ENCODE measurements at places on chromosomes 12 and 14.

DNA sequence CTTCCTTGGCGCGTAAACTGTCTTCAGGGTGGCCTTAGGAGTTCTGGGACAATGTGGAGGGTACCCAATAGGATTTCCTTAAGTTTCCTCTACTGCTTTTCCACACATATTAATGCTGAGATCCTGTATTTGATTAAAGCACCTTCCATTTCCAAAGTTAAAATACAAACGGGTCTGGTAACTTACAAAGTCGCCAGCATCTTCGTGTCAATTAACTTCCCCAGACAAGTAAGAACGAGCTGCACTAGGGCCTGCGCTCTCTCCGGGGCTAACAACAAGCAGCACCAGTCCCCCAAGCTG, 130.9 kb downstream of the NDUFA12 start:
- no peak for DNase-seq

DNA sequence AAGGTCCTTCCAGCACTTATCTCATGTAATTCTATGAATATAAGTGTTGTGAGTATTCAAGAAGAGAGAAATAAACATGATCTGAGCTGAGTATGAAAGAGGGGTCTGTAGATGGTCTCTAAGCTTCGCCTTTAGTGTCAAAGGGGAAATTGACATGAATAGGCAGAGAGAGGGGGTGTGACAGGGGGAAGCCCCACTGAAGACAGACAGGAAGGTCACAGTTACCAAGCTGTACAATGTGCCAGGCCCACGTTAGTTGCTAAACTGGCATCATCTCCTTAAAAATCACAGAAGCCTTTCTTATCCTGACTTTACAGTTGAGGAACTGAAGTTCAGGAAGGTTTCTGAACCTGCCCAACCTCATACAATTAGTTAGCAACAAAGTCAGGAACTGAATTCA, 7.6 kb downstream of the ARHGEF40 start:
- DNase-seq, result no peak

DNA sequence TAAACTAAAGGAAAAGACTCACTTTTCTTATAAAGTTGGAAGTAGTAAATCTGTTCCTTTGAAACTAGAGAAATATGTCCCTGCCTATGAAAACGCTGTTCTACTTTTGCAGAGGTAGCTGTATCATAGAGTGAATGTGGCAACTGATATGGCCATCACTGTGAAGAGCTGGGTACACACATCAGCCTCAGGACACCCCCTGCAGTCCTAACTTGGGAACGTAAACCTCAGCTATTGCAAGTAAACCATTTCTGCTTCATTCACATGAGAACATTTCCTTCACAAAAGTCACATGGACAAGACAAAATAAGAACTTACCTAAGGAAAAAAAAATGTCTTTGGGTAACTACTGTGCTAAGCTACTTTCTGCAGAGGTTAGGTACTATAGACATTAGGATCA, 233.3 kb upstream of the PPFIA2 start:
- peak; percentile 60 for DNase-seq

DNA sequence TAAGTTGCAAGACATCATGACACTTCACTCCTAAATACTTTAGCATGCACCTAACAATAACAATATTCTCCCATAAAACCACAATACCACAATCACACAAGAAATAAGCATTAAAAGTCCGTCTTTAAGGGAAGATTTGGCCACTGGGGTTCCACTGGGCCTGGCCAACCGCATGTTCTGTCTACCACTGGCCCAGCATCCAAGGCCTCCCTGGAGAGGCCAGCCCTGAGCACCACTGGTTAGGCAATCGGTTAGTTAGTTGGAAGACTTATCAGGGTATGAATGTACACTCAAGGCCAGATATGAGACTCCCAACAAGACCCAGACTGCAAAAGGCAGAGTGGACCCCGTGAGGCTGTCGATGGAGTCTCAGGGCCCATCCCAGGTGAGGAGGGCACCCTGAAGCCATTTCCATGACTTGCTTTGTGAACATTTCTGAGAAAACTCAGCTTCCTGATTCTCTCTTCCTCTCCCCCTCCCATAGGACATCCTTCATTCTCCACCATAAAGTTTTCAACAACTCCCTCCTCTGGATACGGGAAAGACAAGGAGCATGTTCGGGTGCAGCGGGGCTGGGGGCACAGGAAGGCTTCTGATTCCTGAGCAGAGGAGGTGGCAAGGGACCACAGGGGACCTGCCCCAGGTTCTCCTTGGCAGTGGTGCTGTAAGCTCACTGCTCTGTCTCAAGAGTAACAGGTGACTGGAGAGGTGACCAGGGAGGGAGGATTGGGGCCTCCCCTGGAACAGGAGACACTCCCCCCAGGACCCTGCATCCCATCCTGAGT, 5.9 kb downstream of the PXN start:
- DNase-seq, result no peak

DNA sequence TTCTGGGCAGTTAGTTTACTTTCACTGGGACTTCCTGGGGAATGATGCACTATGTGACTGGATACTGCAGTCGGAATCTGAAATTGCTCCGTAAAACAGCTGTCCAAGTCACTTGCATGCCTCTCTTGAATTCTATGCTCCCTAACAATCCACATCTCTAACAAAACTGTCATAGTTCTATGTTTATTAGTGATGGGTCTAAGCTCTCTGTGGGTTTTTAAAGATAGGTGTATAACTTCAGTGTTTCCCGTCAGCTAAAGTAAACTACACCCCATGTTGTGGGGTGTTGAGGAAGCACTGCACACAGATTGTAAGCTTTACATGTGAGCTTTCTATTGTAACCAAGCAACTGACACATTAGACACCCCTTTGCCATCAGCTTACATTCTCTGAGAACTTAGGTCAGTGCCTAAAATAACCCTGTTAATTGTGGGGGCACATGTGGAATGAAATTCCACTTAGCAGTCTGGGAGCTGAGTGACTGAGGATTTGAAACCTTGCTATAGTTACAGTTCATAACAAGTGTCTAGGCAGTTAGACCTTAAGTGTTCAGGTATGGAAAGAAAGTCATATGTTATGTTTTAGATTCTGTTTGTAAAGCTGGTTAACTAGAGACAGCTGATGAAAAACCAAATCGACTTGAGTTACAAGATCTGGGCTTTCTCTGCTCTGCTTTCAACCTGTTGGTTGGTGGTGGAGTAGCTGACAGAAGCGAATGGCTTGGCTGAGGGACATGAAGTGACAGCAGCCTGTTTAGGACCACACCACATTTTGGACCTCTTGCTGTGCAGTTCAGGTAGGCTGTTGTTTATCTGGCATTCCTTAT, 165.7 kb downstream of the AKAP6 start:
- DNase-seq, result no peak

DNA sequence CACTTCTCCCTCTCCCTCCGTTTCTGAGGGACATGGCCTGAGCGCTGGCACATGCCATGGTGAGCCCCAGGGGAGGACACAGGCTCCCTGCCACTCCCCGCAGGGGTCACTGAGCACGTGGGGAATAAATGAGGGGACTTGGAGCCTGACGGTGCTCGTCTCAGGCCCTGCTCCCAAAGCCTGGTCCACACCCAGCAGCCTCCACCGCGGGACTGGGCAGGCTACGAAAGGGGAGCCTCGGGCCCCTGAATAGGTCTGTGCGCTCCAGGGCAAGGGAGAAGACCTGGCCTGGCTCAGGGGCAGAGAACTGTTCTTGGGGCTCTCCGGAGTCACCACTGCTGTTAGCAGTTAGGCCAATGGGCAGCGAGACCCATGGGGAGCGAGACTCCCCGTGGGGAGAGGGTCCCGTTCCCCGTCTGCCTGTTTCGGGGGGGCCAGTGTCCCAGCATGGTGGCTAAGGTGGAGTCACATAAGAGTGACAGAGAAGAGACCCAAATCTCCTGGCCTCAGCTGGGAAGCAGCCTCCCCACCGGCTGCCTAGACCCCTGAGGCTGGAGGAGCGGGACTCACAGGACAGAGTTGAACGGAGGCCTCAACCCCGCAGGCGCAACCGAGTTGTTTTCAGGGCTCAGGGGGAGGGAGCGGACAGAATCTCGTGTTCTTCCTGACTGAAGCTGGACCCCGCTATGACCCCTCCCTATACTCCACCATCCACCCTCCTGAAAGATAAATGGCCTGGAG, 329.8 kb upstream of the SFSWAP start:
- no peak for DNase-seq

DNA sequence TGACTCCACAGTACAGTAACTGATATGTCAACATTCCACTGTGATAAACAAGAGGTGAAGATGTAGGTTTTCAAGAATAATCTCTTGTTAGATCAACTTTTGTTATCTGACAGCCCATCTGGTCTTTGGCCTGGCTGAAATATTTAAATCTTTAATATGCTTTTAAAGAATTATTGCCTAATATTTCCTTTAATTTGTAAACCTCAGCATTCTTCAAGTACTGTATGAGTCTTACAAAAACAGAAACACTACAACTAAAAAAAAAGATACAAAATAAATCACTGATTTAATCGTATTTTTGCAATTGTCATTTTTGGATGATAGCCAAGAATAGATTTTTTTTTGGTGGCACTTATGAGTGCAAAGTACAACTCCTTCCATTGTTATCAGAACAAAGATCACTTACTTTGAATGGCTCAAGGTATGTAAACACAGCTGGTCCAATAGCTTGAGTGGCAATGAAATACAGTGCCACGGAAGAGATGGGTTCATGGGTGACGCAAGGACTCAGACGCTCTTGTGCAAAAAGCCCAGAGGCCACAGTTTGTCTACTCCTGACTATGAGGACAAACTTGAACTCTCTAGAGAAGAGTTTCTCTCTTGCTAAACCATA, 109.5 kb downstream of the PAX9 start:
- DNase-seq, result no peak

GRCh38 chr14:61472011-61472672, 150.8 kb downstream of the PRKCH start:
- DNase-seq, result peak; percentile 76

- DNase-seq, result no peak
These were observed 49.9 kb downstream of the IFNG start for GRCh38 chr12:68109444-68110217.

GRCh38 chr12:115872212-115872611, 405.3 kb downstream of the MED13L start:
- no peak for DNase-seq

GRCh38 chr14:97524589-97525319, 727.6 kb downstream of the VRK1 start:
- peak; percentile 23 for DNase-seq

Data from inflammatory macrophage treated with lipopolysaccharide for 1 hour (primary cell).